ENCODE measurements at places on chromosomes 12 and 14. TPM values are rescaled to one million over a fixed set of nuclear protein-coding genes. Genes with fewer than 3 reads are reported as not detected.

DNA sequence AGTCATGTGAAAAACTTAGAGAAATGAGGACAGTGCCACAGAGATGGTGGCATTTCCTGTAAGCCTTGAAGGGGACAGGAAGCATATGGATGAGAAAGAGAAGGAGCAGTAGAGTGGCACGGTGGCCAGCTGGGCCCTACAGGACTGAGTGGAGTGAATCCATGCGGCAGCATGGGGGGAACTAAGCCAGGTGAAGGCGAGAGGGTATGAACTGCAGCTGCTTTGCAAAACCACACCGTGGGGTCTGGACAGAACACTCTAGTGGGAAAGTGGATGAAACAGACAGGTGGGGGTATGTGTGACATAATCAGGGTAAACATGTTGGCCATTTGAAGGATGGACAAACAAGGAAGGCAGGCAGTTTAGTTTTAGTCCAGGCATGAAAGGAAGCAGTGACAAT, 10.4 kb upstream of the SYCP3 start:
- DNase-seq: no peak

- DNase-seq: no peak
These were observed 438 bp upstream of the EGLN3 start for GRCh38 chr14:33951183-33951840.

GRCh38 chr14:78970677-78971076, 800.5 kb downstream of the NRXN3 start:
- DNase-seq: no peak

CCDC177 gene
- not detected for total RNA-seq

All from Right ventricle myocardium superior (tissue), 1 donor.